ENCODE measurements at places on chromosomes 5 and 9.

GRCh38 chr5:128736553-128736952 lies 198.5 kb upstream of the FBN2 start:
- DNase-seq: no peak

DNA sequence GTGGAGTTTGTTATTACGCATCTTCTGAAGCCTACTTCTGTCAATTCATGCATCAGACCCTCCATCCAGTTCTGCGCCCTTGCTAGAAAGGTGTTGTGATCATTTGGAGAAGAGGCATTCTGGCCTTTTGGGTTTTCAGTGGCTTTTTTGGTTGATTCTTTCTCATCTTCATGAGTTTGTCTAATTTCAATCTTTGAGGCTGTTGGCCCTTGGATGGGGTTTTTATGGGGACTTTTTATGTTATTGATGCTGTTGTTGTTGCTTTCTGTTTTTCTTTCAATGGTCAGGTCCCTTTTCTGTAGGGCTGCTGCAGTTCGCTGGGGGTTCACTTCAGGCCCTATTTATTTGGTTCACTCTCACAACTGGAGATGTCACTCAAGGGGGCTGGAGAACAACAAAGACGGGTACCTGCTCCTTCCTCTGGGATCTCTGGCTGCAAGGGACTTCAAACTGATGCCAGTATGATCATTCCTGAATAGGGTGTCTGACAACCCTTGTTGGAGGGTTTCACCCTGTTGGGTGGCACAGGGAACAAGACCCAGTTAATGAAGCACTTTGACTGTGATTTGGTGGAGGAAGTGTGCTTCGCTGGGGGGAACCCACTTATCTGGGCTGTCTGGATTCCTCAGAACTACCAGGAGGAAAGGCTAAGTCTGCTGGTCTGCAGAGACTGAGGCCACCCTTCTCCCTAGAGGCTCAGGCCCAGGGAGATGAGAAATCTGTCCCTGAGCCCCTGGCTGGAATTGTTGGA lies 226.7 kb upstream of the PTGER4 start:
- no peak for DNase-seq

- DNase-seq: no peak
These were observed 1652.4 kb upstream of the ACO1 start for GRCh38 chr9:30732060-30732459.

DNA sequence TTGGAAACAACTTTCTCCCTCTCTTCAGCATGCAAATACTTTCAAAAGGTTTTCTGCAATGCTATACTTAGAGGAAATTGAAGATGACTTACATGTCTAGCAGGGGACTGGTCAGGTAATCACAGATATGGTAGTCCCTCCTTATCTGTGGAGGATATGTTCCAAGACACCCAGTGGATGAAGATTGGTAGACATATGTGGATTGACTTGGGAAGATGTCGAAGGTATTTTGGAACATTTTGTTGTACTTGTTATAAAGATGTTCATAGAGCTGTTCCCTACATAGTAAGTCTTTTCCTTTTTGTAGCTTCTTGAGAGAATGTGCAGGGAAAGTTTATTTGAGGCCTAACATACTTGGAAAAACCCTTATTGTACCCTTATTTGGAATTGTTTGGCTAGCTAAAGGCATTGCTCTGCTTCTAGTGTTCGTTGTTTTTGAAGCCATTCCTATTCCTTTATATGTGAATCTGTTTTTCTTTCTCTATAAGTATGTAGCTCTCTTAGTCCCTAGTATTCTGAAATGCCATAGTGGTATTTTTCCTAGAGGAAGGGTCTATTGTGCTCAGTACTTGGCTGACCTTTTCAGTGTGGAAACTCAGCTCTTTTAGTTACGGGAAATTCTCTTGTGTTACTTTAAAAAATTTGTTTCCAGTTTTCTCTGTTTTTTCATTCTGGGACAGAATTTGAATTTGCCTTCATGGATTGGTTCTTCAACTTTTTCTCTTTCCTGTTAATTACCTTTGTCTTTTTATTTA lies 25.7 kb downstream of the GPR151 start:
- no peak for DNase-seq

Data from AG09309 (cell line).